ENCODE measurements at places on chromosomes 4 and X.

DNA sequence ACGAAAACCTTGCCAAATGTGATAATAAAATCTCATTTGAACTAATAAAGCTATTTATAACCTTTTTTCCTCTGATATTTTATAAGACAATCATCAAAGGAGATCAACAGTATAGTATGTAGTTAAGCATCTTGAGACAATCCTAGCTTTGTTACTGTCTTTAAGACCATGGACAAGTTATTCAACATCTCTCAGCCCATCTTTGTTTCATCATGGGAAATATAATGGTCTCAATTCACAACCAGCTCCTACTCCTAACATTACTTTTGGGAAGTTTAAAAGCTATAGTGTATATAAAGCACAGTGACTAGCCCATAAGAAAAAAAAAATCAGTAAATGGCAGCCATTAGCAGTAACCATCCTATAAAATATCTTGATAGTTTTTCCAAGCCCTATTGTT is 57.6 kb upstream of the APELA start:
- no peak for DNase-seq

- DNase-seq, result peak; percentile 57
These were observed 92.1 kb downstream of the SHROOM4 start for GRCh38 chrX:50721764-50722521.

- no peak for DNase-seq
These were observed 387.9 kb downstream of the ARHGAP24 start for GRCh38 chr4:85862896-85863295.

- DNase-seq, result no peak
These were observed 147.6 kb downstream of the PPP3CA start for GRCh38 chr4:101199507-101200285.

- peak; percentile 45 for DNase-seq
These were observed 127.6 kb upstream of the INTU start for GRCh38 chr4:127505203-127505602.

GRCh38 chr4:173061160-173061559 is 107.5 kb upstream of the GALNT7 start:
- no peak for DNase-seq

- DNase-seq, result no peak
These were observed 105.3 kb downstream of the SPCS3 start for GRCh38 chr4:176425035-176425434.

DNA sequence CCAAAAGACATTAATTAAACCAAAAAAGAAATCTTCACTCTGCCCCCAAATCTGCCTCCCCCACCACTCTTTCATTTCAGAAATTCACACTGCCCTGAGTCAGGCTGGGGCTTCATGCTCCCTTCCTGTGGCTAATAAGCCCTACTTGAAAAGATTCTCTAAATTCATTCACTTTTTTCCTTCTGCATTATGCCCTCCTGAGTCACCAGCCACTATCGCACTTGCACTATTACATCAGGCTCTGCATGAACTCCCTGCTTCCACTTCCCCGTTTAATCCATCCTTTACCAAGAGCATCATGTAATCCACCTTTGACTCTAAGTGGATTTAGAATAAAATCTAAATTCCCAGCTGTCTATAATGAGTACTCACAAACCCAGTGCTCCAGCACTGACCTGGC is 295.4 kb upstream of the KLF3 start:
- DNase-seq, result no peak

- no peak for DNase-seq
These were observed 303.5 kb upstream of the ARSJ start for GRCh38 chr4:114282937-114283336.

DNA sequence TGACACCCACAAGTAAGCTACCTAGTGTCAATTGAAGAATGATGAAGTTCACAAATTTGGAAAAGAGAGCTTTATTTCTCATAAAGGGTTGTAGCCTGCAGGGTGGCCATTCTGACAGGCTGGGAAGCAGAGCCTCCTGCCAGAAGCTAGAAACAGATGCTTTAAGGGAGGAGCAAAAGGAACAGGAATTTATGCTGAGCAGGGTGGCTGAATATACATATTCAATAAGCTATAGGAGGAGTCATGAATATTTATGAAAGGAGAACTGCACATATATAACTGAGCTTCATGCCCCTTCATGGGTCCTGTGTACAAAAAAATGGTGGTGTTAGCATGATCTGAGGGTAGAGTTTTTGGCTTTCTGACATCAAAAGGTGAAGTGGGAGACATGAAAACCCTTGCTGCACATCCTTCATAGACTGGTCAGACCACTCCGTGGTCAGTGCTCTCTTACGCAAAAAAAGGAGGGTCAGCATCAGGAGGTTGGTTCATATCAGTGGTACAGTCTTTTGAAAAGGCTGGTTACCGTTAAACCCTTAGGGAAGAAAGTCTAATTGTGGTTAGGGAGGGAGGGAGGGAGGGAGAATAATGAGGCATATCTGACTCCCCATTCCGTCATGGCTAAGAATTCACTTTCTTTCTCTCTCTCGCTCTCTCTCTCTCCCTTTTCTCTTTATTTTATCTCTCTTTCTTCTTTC is 121.4 kb downstream of the LUZP4 start:
- no peak for DNase-seq

DNA sequence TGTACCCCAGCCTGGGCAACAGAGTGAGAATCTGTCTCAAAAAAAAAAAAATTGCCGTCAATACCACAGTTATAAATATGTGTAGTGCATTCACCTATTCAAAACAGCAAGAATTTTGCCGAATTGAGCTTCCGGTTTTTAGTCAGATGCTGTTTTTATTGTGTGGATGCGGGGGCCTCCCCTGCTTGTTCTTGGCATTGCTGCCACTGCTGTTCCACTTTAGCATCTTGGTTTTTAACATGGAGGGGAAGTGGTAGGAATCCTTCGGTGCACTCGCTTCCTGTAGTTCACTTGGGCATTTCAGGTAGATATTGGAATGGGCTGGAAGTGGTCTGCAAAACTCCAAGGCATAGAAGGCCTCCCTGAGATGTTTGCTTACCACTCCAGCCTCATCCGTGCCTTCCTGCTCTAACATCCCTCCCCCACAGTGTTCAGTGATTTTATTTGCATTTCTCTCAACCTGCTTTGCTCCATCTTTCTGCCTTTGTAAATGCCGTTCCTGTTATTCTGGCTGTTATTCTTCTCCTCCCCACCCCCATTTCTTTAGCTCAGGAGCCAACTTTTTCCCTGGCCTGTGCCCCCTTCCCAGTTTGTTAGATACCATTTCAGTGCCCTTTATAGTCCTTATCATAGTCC is 25.5 kb downstream of the MOB1B start:
- no peak for DNase-seq

DNA sequence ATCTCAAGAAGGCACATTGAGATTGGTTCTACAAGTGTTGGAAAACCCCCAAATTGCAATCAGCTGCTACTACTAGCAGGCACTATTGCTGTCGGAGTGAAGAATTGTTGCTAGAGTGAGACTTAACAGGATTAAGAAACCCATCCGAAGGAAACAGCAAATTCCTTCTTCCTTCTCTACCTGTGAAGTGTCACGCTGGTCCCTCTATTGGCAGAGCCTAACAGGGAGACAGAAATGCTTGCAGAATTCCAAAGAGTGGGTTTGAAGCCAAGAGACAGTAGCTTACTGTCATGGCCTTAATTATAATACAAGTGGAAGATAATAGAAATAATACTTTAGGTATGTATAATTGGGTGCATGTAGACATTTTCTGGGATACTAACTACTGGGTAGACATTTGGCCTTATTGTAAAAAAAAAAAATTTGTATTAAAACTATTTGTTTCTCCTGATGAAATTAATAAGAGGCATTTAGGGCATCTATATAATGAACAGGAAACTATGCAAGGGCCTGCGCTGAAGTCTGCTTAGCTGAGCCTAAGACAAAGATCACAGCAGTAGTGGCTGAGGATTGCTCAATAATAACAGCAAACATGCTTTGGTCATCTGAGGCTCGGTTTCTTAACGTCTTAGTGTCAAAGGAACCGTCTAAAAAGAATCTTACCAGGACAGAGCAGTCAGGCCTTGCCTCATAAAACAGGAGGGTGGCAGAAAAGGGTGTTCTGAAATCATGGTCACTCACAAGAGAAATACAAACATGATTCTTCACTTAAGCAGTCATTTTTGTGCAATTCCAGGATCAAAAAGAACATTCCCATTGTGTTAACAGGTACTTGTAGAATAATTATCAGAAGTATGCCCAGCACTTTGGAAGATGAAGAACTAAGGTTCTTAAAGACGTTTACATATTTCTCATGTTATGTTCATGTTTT is 40.8 kb downstream of the FAM241A start:
- DNase-seq, result no peak

DNA sequence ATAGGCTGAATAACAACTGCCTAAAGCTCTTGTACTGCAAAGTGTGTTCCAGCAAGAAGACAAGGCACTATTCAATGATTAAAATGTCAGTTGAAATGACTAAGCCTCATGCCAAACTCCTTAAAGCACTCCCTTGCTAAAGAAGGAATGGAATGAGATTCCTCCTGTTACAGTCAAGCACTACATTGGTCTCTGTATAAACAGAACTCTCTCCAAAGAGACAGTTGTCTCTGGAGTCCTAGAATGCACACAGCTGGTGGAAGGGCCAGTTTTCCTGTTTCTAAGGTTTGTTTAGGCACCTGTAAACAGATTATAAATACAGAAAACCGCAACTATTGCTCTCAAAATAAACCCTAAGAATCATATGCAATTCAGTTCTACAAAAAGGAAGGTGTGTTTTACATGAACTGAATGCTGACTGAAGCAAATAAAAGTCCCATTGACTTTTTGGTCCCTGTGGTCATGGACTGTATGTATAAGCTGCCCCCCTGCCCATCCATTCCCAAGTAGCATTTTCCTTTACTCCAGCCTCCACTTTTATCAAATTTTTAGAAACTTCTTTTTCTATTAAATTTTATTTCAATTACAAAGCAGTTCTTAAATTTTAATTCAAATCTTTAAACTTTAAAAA is 47.0 kb downstream of the FAT1 start:
- no peak for DNase-seq

- DNase-seq, result no peak
These were observed 1233.1 kb downstream of the C4orf33 start for GRCh38 chr4:130329036-130329435.

GRCh38 chr4:143625632-143626031 is 74.8 kb downstream of the FREM3 start:
- DNase-seq, result no peak

- DNase-seq, result peak; percentile 26
These were observed 61.0 kb downstream of the HPRT1 start for GRCh38 chrX:134520860-134521390.

DNA sequence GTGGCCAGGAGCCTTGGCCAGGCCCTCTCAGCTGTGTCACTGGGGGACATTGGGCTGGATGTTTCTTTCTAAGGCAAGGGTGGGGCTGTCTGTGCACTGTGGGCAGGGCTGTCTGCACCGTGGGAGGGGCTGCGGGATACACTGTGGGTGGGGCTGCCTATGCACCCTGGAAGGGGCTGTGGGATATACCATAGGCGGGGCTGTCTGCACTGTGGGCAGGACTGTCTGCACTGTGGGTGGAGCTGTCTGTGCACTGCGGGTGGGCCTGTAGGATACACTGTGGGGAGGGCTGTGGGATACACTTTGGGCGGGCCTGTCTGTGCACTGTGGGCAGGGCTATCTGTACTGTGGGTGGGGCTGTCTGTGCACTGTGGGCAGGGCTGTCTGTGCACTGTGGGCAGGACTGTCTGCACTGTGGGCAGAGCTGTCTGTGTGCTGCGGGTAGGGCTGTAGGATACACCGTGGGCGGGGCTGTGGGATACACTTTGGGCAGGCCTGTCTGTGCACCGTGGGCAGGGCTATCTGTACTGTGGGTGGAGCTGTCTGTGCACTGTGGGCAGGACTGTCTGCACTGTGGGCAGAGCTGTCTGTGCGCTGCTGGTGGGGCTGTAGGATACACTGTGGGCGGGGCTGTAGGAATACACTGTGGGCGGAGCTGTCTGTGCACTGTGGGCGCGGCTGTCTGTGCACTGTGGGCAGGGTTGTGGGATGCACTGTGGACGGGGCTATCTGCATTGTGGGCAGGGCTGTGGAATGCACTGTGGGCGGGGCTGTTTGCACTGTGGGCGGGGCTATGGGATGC is 31.1 kb downstream of the ACOX3 start:
- DNase-seq, result peak; percentile 82

GRCh38 chrX:9182041-9182440 is 148.1 kb upstream of the FAM9B start:
- DNase-seq, result no peak

DNA sequence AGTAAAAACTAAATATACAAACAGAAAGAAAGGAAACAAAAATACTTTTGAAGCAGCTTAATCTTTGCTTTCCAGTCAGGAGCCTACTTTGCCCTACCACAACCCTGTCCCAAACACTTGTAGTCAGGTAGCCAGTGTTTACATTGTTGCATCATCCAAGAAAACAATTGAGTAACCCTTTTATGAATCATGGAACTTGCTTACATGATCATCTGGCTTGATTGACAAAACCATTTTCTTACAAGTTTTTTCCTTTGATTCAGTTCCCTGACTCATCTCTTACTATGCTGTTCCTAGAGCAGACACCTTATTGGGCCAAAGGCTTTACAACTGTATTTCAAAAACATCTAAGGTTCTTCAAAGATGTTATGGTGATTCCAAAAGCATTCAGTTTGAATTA is 740.1 kb downstream of the KLHL13 start:
- no peak for DNase-seq

DNA sequence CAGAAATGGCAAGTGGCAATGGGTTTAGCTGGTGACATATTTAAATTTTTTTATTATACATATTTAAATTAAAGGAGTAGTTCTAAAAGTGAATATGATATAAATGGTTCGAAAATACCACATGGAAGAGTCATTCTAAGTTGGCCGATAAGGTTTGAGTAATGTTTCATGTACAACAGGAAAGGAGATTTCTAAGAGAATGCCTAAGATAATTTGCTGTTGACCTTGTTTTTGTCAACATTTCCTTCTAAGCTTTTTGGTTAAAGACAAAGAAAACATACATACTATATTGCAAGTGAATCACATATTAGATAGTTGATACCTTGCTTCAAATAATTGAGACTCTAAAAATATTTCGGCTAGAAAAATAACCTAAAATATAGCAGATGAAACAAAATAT is 526.6 kb upstream of the SLIT2 start:
- no peak for DNase-seq

GRCh38 chr4:162442128-162442527 is 278.3 kb upstream of the FSTL5 start:
- no peak for DNase-seq

GRCh38 chr4:51931461-51931860 is 88.5 kb downstream of the DCUN1D4 start:
- no peak for DNase-seq

- no peak for DNase-seq
These were observed 61.3 kb upstream of the TXK start for GRCh38 chr4:48195374-48195773.

- DNase-seq, result no peak
These were observed 146.1 kb downstream of the PDHA2 start for GRCh38 chr4:95985791-95986550.

DNA sequence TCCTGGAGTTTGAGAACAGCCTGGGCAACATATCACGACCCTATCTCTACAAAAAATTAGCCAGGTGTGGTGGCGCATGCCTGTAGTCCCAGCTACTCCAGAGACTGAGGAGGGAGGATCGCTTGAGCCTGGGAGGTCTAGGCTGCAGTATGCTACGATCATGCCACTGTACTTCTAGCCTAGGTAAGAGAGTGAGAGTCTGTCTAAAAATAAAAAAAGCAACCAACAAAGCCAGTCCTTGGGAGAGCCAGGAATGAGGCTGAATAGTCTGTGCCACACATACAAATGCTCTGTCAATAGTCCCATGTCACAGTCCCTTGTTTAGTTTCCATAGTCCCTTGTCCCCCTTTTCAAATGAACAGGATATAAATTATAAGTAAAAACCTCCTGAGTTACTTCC is 19.3 kb upstream of the PRSS48 start:
- DNase-seq, result no peak

GRCh38 chr4:89070041-89070440 is 13.1 kb upstream of the FAM13A start:
- DNase-seq, result no peak

All from right hindlimb (tissue), 1 donor.